ENCODE measurements at places on chromosomes 3 and 15.

DNA sequence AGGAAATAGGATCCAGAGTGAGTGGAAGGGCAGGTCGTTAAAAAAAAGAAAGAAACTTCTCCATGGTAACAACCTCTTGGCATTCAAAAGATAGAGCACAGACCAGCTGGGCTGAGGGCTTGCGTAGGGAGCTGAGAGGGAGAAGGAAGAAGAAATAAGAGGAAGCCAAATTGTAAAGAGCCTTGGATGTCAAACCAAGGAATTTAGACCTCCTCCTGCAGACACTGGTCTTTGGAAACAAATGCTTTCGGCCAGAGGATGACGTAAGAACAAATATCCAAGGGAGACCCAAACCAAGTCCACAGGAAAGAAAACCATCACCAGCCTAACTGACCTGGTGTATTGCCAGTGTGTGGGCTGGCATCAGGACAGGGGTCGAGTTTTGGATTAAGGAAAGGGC lies 155.2 kb downstream of the UACA start:
- DNase-seq = no peak

DNA sequence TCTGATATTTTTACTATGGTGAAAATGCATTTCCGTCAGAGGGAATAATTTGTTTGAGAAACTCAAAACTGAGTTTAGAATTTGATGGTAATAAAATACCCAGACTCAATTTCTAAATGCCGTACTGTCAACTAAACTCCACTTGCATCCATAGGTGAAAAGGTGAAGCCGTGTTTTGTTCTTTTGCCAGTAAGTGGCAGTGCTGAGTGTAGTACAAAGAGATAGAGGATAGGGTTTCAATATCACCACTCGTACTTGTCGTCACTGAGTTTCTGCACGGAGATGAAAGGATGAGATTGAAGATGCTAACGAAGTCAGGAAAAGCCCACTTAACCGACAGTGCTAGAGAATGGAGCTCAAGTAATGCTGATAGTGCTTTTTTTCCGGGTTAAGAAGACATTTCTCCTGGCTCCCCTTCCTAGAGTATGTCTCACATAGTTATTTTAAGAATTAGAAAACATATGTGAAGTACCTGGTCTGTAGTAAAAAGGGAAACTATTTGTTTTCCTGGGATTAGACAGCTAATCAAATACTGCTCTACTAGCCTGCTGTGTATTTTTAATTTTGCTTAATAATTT lies 345.1 kb downstream of the IL5RA start:
- no peak for DNase-seq

- no peak for DNase-seq
These were observed 353.9 kb upstream of the RARB start for GRCh38 chr3:25074149-25074548.

- no peak for DNase-seq
These were observed 173.5 kb downstream of the TNIK start for GRCh38 chr3:171286580-171287249.

DNA sequence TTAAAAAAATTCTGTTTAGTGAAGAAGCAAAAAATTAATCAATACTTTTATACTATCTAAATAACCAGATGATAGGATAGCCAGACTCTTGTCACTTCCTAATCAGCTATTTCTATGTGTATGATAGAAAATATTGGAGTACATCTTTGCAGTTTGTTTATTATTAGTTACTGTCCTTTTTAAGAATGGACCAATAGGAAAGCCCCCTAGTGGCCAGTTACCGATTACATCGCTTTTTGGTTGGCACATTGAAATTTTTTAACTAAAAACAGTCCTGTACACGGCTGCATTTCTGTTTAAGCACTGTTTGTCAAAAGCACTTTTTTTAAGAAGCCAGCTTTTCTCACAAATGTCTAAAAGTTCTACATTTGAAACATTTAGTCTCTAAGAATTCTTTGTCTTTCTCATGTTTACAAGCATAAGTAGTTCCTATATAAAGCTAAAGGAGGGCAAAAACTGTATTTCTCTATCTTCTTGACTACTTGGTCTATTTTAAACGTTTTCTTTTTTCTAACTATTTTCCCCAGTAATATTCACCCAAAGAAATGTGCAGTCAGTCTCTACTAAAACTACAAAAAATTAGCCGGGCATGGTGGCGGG lies 253.2 kb upstream of the LRTM1 start:
- no peak for DNase-seq

DNA sequence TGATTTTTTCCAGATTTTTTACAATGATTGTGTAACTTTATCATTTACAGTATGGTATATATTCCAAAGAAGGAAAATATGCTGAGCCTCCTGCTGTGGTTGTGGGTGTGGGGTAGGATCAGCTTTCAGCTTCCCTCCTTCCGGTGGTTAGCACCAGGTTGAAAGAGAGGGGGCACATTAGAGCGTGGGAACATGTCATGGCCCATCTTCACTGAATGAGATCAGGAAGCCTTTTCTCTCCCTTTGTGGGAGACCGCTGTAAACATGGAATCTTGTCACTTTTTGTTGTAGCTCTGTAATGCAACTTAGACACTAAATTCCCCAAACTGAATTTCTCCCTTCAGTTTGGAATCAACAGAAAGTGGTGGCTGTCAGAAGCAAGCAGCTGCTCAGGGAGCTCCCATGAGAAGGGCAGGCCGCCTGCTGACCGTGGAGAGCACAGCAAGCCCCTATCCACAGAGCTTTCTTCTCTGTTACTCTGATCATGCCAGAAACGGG lies 86.7 kb upstream of the LIMD1 start:
- no peak for DNase-seq

- DNase-seq = no peak
These were observed 103.8 kb downstream of the NR1D2 start for GRCh38 chr3:24048843-24049242.

- no peak for DNase-seq
These were observed 540.8 kb downstream of the SI start for GRCh38 chr3:164537485-164537884.

DNA sequence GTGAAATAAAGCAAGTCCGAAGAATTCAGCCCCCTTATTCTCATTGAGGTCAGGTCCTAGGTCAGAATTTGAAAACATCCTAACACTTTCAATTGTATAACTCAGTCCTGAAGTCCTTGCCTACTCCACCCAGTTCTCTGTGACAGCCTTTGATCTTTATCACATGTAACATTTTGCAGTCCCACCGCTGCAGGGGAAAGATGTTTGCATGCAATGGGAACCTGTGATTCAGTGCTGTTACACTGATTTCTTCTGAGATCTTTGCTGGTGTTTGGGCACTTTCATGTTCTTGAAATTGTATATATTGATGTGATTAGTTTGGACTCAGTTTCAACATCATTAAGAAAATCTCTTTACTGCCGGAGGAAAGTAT lies 18.0 kb upstream of the SECISBP2L start:
- DNase-seq = no peak

GRCh38 chr3:52874864-52875587 lies 22.3 kb downstream of the STIMATE start:
- DNase-seq = no peak

- no peak for DNase-seq
These were observed 48.7 kb downstream of the EFCAB12 start for GRCh38 chr3:129379582-129380358.

DNA sequence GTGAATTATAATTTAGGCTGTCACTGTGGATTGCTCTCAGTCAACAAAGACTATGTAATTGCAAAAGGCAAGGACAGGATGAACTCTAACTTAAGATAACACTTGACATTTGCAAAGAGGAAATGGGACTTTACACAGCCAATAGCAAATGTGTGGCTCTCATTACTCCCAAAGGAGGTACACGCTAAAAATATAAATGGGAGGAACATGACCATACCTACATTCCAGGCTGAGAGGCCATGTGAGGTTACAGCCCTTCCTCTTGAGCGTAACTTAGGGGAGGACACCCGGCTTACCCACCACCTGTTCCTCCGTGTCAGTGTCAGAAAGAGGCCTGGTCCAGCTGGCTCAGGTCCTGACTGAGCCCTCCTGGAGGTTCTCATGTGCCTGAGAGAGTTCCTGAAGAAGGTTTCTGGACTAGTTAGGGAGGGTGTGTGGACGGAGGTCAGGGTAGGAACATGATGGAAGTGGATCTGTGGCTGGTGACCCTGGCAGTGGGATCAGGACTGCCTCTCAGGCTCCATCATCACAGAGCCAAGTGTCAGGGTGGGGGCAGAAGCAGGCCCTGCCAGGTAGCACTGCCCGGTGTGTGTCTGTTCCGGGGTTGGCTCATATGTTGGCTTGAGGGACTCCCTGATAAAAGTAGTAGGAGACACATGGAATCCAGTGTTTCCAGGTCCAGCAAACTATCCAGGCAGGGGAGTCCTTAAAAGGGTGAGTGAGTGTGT lies 7.9 kb downstream of the POPDC2 start:
- no peak for DNase-seq

DNA sequence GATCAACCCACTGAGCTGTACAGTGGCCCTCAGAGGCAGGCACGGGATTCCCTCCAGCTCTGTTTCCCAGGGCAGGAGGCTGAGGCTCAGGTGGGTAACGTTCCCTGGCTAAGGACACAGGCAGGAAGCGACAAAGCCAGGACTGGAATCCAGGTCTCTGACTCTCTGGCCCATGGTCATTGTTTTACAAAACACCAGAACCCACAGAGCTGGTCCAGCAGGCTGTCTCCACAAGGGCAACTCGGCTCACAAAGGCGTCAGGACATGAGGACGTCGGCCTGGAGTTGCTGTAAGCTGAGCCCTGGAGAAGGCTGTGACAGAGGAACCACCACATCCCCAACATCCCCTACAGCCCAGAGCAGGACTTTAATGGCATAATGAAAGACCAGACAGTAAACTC lies 30.7 kb downstream of the NUP210 start:
- DNase-seq = no peak

DNA sequence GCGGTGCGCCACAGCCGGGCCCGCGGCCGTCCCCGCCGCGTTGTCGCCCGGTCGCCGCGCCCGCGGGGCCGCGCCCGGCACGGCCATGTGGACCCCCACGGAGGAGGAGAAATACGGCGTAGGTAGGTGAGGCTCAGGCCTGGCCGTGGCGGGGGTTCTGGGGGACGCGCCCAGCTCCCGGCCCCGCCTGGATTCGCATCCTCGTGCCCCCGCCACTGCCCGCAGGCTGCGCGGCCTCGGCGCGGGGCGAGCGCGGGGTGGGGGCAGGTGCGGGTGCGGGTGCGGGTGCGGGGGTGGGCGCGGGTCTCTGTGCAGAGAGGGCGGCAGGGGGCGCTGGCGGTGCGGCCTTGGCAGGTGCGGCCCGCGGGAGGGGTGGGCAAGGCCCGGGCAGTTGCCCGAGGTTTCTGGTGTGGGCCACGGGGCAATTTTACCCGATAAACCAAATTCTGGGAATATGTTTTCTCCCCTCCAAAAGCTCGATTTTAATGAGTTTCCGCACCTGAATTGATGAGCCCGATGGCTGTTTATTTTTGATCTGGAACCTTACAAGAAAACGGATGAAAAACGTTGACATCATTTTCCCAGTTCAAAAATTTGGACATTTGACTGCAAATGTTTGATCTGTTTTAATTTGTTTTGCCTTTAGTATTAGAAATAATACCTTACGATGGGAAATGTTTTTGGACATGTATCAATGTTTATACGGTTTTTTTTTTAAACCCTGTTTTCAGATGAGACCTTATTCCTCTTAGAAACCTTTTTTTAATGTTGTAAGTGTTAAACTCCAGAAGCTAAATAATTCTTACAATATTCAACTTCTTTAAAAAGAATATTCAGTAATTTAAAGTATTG lies 678 bp downstream of the DOCK3 start:
- no peak for DNase-seq
